ENCODE measurements at places on chromosomes 16 and 17.

DNA sequence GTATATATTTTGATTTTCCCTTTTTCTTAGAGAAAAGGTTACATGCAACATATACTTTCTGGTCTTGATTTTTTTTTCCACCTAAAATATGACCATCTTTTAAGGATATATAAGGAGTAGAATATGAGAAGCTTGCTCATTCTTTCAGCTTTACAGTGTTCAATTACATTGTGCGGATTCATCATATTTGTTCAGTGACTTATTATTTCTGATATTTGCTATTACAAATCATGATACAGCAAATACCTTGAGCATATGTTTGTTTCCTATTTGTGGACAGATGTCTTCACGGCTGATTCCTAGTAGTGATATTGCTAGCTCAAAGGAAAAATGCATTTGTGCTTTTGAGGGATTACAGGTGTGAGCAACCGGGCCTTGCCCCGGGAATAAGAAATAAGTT lies 18.1 kb downstream of the KATNIP start:
- no peak for DNase-seq

DNA sequence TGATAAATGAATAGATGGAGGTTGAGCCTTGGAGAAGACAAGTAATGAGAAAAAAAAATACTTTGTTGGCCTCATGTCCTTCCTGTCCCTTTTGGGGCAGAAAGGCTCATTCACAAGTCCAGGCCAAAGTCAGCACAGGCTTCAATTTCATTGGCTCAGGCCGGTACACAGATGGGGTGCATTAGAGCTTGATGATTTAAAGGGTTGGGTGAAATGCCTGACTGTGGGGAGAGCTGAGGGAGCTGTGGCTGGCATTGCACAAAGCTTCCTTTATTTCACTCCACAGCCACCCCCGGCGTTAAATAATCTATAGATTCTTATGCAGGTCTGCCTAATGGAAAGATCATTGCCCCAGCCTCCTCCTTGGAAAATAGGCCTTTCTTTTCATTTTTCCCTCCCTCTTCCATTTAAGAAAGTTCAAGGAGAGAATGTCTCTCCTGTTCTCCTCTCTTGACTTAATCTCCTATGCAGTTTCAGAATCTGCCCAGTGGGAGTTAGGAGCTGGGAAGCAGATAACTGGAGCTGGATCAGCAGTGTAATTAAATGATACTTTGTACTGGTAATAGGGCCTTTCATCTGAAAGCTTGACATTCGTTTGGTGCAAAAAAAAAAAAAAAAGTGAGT lies 24.4 kb downstream of the YPEL2 start:
- DNase-seq: no peak

- no peak for DNase-seq
Measured at GRCh38 chr17:61455324-61456060, 3.3 kb downstream of the TBX4 start.

- DNase-seq: no peak
Measured at GRCh38 chr17:7974638-7975131, 27.7 kb upstream of the GUCY2D start.

- no peak for DNase-seq
Measured at GRCh38 chr17:32773856-32774694, 102.8 kb downstream of the MYO1D start.

- DNase-seq: no peak
Measured at GRCh38 chr16:49952386-49952785, 72.6 kb upstream of the CNEP1R1 start.

GRCh38 chr16:81946206-81946605 lies 65.1 kb downstream of the SDR42E1 start:
- no peak for DNase-seq

Data from left ventricle myocardium inferior (tissue), 1 donor.